T follicular helper cell (primary cell): ENCODE measurements at places on chromosomes 7 and 10.
A peak's percentile ranks its signal among the peaks of the same experiment; 100 is the strongest.

- no peak for DNase-seq
Observed at GRCh38 chr7:121278120-121279021, 50.4 kb upstream of the WNT16 start.

- DNase-seq: no peak
Observed at GRCh38 chr7:10238641-10239040, 735.0 kb upstream of the PHF14 start.

- no peak for DNase-seq
Observed at GRCh38 chr7:41942468-41943093, 239.7 kb upstream of the INHBA start.

DNA sequence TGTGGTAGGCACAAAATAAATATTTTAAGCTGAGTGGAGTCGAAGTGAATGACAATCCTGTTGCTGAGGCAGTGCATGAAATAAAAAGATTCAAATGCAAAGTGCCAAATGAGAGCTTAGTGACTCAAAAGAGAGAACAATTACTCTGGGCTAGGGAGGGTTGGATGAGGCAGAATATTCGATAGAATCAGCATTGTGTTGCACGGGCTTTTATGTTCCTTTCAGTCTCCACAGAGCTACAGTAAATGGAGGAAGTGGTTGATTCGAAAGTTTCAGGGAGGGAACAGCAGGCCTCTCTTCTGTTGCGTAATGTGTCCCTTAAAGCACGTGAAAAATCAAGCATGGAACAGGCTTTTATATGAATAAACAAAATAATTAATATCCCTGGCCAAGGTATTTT, 599.3 kb upstream of the CELF2 start:
- no peak for DNase-seq

DNA sequence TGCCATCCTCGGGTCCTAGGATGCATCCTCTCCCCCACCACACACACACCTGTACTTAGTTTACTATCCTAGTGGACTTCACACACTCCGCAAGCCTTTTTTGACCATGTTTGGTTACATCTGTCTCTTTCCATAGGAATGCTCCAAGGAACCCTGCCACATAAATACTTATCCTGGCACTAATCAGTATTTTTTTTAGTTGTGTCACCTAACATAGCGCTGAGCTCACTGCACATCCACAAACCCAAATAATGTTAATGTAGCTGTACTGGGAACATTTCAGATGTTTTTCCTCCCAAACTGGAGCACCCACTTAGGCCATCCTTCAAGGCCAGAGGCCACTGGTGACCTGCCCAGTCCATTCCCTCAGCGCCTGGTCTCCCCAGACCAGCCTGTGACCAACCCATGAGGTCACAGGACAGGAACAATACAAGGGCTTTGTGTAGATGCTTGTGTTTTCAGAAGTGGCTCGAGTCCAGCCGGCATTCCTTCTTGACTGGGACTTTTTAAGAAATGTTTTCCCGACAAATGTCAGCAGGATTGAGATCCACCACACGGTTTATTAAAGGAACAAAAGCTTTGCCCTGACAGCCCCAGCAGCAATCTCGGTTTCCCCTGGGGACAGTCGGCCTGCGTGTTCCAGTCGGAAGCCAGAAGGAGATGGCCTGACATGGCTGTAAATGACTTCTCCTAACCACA, 181.4 kb downstream of the JCAD start:
- DNase-seq: no peak

GRCh38 chr7:33093266-33093665, 15.9 kb downstream of the RP9 start:
- DNase-seq: no peak

- DNase-seq: no peak
Observed at GRCh38 chr7:156196649-156197048, 384.4 kb upstream of the SHH start.

GRCh38 chr7:101650579-101651081, 21.5 kb upstream of the MYL10 start:
- DNase-seq: no peak

- DNase-seq: no peak
Observed at GRCh38 chr7:150793569-150794238, 6.5 kb downstream of the TMEM176B start.

GRCh38 chr10:61822781-61823230, 78.7 kb upstream of the ARID5B start:
- DNase-seq: no peak

DNA sequence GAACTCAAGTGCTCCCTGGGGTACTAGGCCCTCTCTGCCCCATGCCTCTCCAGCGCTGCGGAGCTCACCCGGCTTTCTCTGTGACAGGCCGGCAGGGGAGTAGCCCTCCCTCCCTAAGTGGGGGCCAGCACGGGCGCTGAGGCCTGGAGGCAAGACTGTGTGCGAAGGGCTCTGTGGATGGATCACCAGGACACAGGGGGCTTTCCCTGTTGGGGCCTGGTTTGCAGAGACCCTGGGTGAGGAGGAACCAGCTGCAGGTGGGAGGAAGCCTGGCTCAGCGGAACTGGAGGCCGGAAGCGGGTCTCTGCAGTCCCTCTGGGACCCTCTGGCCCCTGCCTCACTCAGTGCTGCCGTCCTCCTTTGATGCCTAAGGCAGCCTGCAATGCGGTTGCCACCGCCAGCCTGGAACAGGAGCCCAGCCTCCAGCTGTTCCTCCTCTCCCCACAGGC, 106.0 kb downstream of the CYTH3 start:
- DNase-seq: no peak

DNA sequence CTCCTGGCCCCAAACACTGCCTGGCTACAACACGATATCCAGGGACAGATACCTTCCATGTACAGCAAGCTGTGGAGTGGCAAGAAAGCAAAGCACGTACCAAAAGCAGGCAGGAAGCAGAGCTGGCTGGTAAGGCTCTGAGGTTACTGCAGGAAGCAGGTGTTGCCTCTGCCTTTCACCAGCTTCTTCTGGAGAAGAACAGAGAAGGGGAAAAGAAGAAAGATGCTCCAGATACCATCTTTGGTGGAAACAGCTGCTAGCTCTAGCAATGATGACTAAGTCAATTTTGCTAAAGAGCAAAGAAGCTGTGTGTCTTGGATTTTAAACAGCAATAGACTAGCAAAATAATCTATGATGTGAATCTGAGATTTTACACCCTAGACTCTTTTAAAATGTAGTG, 34.9 kb upstream of the PRSS1 start:
- peak; percentile 28 for DNase-seq

- DNase-seq: no peak
Observed at GRCh38 chr7:526460-527034, 6.9 kb upstream of the PDGFA start.

DNA sequence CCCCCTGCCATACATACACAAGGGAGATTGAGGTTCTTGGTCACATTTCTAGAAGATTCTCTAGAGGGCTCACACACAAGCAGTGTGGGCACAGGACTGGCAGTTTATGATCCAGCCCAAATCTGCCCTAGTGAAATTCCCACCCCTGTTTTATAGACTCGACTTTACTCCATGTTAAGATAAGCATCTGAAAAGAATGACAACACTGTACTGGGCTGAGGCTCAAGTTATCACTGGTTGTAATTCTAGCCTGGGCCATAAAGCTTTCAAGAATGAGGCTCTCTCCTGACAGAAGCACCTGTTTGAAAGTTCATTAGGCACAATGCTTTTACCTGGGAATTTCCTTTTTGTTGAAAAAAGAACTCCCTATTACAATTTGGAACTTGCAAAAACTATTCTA, 195.6 kb upstream of the GLI3 start:
- no peak for DNase-seq

GRCh38 chr7:80601999-80602398, 36.4 kb upstream of the CD36 start:
- DNase-seq: no peak

DNA sequence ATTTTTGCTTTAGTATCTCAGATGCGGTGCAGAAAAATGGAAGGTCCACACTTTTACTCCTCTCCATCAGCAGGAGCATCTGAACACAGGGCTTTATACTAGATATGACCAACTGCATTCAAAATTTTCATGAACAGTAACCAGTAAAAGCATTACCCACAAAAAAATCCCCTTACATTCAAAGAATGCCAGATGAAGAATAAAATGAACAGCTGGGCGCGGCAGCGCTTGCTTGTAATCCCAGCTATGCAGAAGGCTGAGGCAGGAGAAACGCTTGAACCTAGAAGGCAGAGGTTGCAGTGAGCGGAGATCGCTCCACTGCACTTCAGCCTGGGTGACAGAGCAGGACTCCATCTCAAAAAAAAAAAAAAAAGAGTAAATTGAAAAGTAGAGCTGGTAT, 3.1 kb downstream of the SAR1A start:
- DNase-seq: no peak

DNA sequence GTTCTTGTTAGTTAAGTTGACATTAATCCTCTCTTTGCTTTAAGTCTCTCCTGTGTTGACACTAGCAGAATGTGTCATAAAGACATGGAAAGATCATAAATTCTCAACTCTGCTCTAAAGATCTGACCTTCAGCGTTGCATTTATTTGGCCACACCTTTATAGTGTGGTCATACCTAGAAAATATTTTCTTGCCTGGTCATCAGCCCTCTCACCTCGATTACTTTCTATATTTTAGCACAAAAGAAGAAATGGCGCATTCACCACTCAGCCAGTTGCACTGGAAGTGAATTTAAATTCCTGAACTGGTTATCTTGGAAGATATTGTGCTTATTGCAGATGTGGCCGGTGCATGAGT, 96.7 kb upstream of the PDCD4 start:
- DNase-seq: no peak

- DNase-seq: no peak
Observed at GRCh38 chr7:17311952-17312351, 13.5 kb downstream of the AHR start.

DNA sequence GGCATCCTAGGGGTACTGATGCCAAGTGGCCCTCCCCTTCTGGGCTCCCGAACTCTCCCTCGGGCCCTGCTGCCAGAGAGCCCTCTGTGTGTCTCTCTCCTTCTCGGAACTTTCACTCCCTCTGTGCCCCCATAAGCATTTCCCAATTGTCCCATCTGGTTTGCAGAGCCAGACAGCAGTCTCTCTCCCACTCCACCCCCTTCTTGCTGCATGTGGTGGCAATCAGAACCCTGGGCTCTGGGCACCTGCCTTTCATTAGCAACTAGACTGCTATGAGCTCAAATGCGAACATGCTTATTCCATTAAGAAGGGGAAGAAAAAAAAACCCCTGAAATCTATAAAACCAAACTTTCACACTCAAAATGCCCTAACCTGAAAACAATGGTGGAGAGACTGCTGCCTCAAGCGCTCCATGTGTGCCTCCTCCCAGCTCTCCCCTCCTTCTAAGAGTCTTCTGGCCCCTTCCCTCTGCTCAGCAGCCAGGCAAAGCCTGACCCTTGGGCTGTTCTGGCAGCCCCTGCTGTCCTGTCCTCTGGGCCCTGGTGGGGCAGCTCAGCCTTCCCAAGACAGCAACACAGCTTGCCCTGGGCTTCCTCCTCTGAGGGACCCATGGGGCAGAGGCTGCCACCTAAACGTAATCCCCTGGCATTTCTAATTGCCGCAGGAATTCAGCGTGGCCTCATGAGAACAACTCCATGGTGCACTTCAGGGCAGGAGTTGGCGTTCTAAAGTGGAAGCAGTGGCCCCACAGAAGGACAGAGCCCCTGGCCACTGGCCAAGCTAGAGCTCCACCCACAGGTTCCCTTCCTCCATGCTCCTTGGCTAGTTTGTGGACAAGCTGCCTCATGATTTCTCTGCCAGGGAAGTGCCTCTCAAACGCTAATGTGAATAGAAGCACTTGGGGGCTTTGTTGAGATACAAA, 415.4 kb downstream of the PLXNA4 start:
- no peak for DNase-seq

DNA sequence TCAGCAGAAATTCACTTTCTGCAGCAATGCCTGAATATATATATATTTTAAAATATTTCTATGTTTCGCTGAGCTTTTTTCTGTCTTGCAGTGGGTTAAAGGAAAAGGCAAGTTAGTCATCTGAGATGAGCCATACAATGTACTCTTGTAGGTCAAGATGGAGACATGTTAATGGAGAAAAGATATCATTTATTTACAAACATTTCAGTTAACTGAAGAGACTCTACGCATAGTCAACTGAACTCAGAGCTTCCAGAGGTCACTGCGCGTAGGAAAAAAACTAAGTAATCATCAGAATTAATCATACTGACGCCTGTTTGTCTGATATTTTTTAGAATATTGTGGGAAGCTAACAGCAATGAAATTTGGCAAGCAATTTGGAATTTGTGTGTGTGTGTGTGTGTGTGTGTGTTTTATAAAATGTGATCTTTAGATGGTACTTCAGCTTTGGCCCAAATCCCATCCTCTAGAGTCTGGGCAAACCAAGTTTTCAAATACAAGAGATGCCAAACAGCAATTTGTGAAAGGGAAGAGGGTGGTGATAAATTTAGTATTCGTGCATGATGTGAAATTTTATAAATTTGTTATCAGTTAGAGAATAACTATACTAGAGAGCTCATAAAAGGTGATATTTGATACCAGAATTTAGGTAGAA, 193.9 kb upstream of the AGR3 start:
- DNase-seq: no peak

DNA sequence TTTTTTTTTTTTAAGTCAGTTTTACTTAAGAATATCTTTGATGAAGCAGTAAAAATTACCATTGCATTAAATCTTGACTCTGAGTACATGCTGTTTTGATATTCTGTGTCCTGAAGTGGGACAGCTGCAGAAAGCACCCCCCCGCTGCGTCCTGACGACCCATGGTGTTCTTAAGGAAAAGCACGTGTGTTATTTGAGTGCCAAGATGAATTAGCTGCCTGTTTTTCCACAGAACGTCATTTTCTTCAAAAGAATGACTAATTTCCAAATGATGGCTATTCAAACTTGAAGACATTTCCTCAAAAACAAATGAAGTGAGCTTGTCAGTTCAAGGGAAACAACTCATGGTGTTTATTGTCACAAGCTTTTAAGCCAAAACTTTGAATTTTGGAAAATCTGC, 45.9 kb downstream of the CREM start:
- no peak for DNase-seq

GRCh38 chr7:37527109-37527508, 78.4 kb upstream of the ELMO1 start:
- DNase-seq: no peak

- no peak for DNase-seq
Observed at GRCh38 chr7:101833799-101834198, 16.4 kb downstream of the CUX1 start.

- DNase-seq: no peak
Observed at GRCh38 chr10:59337201-59337652, 25.1 kb downstream of the FAM13C start.

DNA sequence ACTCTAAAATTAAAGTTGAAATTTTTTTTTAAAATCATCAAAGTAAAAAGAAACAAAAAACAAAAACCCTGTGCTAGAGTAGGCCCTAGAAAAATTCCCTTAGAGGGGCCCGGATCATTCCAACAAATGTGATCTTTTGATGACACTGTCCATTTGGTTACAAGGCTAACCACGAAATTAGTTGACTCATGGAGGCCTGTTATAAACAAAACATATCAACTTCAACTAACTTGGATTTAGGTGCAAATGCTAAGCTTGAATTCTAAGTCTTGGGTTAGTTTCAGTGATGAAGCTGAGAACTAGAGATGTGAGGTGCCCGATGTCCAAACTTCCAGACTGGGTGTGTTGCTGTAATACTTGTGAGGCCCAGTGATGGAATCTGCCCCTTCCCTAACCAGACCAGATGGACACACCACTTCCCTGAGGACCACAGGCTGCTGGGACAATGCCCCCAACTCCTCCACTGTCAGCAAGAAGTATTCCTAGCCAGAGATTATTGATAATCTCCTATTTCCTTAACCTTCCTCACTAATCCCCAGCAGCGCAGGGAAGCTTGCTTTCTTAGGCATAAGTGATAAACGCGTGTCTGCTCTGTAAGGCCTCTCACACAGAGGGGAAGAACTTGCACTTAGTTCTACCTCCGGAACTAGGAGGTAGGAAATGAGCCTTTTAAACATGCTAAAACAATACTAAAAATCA, 108.7 kb downstream of the RAPGEF5 start:
- no peak for DNase-seq

GRCh38 chr7:158175779-158176178, 411.8 kb downstream of the PTPRN2 start:
- DNase-seq: no peak
